Activated CD4-positive, alpha-beta T cell treated with anti-CD3 and anti-CD28 coated beads, Interleukin-2, Interleukin-4, amounts not matched to agents 100 ng/mL and 50 ng/mL, durations not matched to agents 16 hours and 8 hours (primary cell): ENCODE measurements at places on chromosomes 3 and 15.

- DNase-seq = no peak
These were observed 57.0 kb downstream of the TMCC1 start for GRCh38 chr3:129836381-129837064.

DNA sequence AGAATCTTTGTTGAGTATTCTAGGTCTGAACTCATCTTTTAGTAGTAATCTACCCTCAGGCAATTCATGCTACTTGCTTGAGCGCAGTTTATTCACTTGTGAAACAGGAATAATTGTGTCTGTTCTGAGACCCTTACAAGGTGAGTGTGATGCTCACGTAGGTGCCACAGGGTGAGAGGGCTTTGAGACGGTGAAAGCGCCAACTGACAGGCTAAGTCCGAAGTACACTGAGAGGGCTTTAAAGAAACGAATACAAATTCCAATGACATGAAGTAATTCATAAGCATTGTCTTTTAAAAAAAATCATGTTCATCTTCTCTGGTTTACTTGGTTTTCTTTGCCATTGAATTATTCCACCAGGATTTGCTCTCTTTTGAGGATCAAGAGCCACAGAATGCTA lies 393.7 kb upstream of the RGMA start:
- no peak for DNase-seq

DNA sequence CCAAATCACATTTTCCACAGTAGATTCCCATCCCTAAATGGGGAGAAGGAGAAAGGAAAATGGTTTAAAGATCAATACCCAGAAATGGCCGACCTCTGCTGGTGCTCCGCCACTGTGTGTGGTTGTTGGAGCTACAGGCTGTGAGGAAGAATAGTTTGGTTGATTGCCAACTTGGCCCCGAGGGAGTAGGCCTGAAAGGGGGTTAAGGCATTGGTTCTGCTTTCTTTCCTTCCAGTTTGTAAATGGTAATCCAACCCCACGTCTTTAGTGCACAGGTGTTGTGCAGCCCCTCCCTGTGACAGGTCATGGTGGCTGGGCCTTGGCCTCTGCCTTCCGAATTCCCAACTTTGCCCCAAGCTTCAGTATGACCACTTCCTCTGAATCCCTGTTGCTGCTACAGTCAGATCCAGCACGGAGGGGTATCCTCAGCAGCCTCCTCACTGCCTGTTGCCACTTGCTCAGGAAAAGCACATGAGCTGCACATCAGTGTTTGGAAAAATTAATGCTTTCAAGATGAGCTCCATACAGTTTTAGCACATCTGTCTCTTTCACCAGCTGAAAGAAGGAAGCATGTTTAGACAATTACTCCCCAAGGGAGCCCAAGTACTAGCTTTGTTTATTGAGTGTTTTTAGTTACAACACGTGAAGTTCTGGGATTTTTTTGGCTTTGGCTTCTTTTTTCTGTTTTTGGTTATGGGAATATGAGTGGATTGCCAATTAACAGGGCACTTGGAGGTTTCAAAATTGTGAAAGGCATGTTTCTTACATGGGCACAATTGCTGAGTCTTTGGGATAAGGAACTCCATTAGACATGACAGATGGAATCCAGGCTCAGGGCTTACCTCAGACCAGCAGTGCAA lies 92.3 kb upstream of the ROPN1 start:
- no peak for DNase-seq

DNA sequence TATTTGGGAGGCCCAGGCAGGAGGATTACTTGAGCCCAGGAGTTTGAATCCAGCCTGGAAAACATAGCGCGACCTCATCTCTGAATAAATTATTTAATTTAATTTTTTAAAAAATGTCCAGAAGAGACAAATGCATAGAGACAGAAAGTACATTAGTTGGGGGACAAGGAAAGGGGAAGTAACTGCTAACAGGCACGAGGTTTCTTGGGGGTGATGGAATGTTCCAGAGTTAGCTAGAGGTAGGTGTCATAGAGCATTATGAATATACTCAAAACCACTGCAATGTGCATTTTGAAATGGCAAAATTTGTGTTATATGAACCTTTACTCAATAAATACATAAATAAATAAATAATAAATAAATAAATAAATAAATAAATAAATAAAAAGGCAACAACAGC lies 31.7 kb upstream of the CYP11A1 start:
- DNase-seq = no peak

DNA sequence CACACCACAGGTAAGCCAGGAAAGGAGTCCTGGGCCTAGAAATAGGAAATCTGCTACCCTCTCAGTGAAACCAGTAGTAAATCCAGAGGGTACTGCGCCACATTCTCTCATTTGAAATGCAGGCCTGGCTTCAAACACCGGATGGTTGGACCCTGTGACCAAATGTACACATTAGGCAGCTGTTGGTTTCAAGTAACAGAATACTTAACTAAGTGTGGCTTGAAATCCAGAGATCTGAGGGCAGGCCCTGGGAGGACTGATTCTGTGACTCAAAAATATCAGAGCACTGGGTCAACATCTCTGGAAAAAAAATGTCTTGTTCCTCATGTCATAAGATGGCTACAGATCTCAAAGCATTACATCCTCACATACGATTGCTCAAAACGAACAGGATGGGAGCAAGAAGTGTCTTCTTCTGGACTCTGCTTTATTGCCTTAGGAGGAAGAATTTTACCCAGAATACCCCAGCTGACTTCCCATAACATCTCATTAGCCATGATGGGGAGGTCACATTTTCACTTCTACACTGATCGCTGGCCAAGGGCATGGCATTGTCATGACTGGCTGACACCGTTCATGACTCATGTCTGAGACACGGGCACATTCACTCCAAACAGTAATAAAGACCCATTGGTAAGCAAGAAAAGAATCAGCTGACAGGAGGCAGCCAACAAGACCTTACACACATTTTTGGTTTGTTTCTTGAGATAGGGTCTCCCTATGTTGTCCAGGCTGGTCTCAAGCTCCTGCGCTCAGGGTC lies 166.0 kb downstream of the ARRDC4 start:
- DNase-seq = no peak

GRCh38 chr15:69735121-69735520 lies 282.5 kb downstream of the RPLP1 start:
- no peak for DNase-seq

GRCh38 chr15:48825075-48825474 lies 14.2 kb upstream of the CEP152 start:
- DNase-seq = no peak

DNA sequence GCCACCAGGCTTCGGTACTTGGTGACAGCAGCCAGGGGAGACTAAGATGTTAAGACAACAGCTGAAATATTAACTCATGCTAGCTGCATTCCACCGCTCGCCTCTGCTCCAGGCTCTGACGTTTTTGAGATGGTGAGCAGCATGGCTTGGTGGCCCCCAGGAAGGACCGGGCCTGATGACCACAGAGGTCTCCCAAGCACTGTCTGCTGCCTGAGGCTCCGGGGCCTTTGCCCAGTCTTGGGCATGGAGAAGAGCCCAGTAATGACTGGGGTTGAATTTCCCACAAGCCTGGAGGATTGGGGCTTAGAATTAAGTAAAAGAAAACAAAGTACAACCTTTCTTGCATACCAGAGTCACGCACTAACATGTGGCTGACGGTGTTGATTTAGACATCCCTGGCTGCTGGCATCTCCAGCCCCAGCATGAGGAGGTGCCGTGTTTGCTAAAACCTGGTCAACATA lies 243.6 kb upstream of the LYSMD4 start:
- DNase-seq = no peak

DNA sequence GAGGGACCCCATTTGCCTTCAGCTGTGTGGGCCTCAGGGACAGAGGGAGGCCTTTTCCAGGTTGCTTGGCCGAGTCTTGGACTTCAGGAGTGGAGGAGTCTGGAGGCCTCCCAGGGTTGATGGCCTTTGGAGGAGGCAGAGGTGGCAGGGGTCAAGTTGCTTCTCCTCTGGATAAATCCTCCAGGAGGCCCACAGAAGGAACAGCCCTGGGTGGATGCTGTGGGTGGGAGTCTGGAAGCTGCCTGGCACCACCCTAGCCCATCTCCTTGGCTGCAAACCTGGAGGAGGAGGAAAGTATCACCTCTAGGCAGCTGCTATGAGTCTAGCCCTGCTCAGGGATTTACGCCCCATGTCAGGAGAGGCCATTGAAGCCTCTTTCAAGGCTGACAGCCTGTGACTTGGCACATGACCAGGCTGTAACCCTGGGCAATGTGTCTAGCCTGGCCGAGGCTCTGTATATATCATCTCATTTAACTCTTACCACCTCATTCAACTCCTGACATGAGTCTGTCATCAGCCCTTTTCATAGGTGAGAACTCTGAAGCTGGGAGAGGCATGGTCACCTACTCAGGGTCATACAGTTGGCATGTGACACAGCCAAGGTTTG lies 2.9 kb upstream of the PRKCD start:
- DNase-seq = no peak

DNA sequence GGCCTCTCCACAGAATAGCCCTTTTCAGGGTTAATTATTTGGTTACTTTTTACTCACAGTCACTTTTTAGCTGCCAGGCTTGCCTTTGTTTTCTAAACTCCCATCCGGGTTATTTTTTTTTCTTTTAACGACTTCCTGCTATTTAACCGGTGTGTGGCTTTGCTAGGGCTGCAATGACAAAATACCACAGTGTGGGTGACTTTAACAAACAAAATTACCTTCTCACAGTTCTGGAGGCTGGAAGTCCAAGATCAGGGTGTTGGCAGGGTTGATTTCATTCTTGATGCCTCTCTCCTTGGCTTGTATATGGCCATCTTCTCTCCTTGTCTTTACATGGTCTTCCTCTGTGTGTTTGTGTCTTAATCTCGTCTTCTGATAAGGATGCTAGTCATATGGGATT lies 91.5 kb downstream of the IL1RAP start:
- no peak for DNase-seq

- DNase-seq = no peak
These were observed 8.6 kb upstream of the CERS3 start for GRCh38 chr15:100537331-100537730.

GRCh38 chr15:58544756-58545155 lies 113.0 kb downstream of the LIPC start:
- DNase-seq = no peak

DNA sequence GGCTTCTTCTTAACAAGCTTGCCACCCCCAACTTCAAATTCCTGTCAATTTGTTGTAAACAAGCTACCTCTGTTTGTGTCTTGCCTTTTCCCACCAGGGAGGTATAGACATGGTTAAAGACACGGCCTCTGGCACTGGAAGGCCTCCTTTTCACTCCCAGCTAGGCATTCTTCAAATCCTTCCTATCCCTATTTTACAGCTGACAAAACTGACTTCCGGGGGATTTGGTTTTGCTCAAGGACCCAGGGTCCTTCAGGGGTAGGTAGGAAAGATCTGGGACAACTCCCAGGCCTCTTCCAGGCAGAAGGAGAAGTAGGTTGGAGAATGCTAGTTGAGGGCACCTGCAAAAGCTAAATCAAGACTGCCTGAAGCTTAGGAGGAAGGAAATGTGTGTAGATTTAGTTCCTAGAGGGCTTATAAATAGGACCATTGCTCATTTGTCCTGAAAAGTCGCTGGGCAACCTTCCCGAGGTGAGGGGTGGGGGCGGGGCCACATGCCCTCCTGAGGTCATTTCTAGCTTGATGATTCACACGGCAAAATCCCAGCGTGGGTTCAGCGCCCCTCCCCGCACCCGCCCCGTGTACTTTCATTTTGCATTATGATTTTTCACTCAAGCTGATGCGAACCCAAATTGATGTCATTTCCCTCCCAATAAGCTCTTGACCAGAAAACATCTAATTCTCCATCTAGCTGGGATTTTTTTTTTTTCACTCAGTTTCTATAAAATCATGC lies 365.5 kb downstream of the SHQ1 start:
- peak; percentile 89 for DNase-seq

GRCh38 chr3:56764904-56765547 lies 36.7 kb downstream of the ARHGEF3 start:
- DNase-seq = no peak

- DNase-seq = no peak
These were observed 250.5 kb upstream of the TLE3 start for GRCh38 chr15:70348226-70348543.

DNA sequence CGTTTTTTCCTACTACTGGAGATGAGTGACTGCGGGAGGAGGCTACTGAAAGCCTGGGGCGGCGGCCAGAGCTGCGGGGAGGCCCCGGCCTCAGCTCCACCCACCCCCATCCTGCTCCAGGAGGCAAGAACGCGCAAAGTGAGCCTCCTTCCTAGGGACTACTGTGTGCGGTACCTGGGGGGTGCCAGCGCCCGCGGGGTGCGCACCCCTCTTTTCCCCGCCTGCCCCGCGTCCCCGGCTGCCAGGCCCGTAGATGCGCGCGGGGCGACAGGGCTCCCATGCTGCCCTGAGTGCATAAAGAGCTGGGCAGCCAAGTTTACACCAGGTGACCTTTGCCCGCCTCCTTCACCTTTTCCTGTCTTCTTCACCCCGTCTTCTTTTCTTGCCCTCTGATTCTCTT lies 2.5 kb upstream of the USF3 start:
- no peak for DNase-seq

DNA sequence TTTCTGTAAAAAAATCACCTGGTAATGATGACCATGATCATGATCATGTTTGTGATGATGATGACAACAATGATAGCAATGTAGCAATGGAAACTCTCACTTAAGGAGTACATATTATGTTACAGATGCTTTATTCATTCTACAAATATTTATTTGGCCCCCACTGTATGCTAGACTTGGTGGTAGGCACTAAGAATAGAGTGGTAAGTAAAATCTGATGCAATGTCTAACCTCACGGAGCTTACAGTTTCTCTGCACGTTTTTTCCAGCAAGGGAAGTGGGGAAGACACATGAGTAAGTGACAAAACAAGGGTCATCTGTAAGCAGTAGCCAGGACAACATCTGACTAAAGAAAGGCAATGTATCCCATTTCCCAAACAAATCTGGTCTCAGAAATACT lies 199.4 kb upstream of the MRPL3 start:
- no peak for DNase-seq

DNA sequence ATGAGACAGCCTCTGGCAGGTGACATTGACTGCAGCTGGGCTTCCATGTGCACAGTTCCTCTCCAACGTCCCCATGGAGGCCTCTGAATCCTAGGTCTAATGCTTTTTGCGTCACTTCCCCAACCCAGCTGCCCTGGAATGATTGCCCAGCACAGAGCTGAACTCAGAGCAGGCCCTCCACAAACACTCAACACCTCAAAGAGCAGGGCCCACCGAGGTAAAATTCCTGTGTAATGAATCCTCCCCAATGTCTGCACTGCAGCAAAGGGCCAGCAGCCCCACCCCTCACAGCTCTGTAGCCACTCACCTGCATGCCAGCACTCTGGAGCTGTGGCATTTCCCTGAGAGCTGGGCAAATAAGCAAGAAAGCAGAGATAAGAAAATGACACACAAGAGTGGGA lies 42.6 kb upstream of the DUSP7 start:
- no peak for DNase-seq

DNA sequence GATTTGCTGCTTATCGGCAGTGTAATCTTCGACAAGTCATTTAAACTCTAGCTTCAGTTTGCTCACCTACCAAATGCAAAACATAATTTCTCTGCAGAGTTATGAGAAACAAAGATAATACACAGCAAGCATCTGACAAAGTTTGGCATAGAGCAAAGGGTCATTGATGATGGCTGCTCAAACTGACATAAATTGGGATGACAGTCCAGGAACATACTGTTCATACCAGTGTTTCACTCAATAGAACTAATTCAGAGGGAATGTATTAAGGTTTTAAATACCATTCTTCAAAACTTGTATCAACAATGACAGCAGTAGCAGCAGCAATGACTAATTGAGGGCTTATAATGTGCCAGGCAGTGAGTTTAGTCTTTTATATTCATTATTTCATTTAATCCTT lies 137.6 kb downstream of the SPATA16 start:
- no peak for DNase-seq

GRCh38 chr3:50551681-50552435 lies 15.7 kb downstream of the C3orf18 start:
- DNase-seq = no peak
